ENCODE measurements at places on chromosomes 6 and 20.

DNA sequence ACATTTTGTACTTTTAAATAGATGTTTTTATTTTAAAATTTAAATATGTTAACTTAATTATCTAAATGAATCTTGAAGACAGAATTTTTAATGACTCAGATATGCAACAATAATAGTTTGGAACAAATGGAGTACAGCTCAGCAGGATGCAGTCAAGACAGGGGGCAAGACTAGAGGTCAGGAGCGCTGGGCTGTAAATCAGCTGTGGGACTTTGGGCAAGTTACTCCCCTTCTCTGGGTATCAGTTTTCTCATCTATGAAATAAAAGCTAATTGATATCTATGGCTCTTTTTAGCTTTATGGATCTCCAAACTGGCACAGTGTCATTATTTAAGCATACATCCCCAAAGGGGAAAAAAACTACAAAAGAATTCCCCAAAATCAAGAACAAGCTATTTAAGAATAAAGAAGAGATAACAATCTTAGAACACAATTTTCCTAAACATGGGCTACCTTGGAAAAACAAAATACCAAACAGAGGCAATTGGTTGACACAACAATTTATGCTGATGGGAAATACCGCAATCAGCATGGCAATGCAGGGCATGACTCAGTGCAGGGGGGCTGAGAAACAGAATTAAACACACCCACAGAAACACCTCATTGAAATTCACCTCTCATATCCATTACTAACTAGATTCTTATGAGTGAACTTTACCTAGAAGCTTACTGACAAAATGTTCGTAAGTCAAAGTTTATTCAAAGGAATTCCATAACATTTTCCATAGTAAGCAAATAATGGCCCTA is 188.2 kb downstream of the SIM1 start:
- DNase-seq: no peak

- no peak for DNase-seq
Observed at GRCh38 chr6:43683708-43684455, 3.7 kb downstream of the MRPS18A start.

- no peak for DNase-seq
Observed at GRCh38 chr20:34920055-34920454, 35.6 kb downstream of the GSS start.

GRCh38 chr20:60144974-60145527 is 186.8 kb downstream of the CDH26 start:
- no peak for DNase-seq
